DMS79 (cell line): ENCODE measurements at places on chromosomes 1 and 21.
A peak's percentile ranks its signal among the peaks of the same experiment; 100 is the strongest.

DNA sequence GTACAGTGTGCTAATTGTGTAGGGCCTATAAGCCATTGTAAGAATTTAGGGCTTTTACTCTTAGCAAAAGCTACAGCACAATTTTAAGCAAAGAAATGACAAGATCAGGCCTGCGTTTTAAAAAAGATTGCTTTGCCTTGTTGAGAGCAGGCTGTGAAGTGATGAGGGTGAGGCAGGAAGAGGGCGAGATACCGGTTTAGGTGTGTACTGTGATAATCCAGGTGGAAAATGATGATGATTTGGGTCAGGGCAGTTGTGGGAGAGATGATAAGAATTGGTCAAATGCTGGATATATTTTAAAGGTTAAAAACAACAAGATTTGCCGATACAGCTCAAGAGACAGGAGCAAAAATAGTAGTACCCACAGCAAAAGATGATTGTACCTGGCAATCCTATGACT is 72.0 kb downstream of the SWT1 start:
- no peak for DNase-seq

GRCh38 chr1:24317956-24318614 is 1.1 kb upstream of the GRHL3 start:
- no peak for DNase-seq

- DNase-seq, result peak; percentile 33
These were observed 285.8 kb upstream of the NEGR1 start for GRCh38 chr1:72568113-72568512.

DNA sequence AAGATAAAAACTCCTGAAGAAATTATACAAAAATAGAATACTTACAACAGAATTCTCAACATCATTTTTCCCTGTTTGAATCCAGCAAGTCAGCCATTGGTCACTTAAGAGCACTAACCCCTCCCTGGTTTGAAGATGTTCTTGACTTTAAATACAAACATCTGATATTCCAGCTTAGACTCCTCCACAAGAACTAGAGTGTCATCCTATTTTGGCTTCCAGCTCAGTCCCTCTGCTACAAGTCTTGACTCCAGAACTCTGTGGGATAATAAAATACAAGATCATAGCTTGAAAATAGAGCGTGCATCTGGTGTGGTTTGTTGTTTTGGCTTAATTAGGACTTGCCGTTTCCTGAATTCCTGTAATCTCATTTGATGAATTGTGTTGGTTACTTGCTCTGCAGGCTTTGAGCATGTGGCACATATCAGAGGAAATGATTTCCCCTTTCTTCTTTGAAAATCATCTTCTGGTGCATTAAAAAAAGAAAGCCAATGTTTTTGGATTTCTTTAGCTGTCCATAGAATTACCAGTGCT is 63.7 kb upstream of the DPT start:
- no peak for DNase-seq

DNA sequence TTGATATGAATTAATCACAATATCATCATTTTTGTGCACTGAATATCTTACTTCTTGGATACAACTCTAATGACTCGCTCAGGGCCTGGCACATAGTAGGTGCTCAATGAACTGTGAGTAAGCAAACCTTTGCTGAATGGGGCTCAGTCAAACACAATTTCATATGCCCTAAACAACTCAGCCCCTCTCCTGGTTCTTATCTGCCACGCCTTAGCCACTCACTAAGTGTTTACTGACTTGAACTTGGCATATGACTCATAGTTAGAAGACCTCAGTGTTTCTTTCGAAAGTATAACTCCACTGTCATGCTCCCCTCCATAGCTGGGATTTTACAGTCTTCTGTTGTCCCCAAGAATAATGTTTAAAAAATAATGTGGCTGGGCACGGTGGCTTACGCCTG is 4.8 kb upstream of the IFNLR1 start:
- no peak for DNase-seq

DNA sequence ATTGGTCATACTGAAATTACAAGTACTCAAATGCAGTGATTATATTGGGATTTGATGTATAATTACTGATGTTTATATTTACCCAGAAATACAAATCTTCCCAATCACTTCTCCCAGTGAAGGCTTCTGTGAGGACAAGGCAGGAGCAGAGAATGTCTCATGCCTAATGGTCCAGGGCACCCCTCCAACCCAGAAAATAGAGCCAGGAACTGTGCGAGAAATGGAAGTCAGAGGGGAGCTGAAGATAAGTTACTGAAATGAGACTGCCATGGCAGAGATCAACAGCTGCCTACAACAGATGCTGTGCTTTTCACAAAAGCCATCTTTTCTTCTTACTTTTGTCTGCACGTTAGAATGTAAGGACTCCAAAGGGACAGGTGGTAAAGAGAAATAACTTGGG is 171.2 kb downstream of the TTLL7 start:
- DNase-seq, result no peak

GRCh38 chr1:101200513-101200912 is 36.3 kb upstream of the S1PR1 start:
- DNase-seq, result no peak

DNA sequence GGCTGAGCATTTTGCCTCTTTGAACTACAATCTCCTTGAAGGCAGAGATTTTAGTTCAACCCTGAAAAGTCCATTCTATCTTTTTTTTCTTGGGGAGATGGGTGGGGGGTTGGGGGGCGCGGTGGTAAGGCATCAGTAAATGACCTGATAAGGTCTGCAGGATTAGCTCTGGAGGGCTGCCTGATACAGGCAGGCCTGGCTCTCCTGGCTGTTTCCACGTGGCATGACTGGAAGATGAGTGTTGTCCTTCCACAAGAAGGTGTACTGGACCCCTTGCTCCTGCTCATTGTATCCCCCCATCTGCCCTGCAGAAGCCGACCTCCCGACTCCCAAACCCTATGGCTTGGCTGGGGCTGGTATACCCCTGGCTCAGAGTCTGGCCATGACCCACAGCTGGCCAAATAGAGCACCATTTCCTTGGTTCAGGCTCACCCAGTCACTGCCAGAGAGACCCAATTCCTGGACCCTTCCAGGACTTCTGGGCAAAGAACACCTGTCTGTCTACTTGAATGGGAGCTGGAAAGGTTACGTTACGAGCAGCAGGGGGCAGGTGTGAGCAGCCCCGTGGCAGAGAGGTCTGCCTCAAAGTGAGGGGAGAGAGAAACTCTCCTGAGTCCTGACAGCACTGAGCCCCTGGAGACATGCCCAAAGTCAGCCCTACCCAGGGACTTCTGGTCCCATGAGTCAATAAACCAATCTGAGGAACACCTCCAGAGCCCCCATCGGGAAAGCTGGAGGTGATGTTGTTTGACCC is 17.0 kb downstream of the DHRS3 start:
- DNase-seq, result no peak

DNA sequence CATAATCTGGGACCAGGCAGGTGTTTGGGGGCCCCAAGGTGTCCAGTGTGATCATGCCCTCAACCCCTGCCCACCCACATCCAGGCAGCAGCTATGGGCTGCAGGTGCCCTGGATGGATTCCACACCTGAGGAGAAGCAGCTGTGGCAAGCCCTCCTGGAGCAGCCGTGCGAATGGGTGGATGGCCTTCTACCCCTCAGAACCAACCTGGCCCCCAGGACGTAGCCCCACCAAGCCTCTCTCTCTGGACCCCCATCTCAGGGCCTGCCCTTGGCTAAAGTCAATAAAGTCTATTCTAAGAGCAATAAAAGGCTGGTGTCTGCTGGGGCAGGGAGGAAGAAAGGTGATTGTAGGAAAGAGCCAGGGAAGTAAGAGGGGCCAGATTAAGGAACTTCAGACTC is 11.8 kb downstream of the SYTL1 start:
- DNase-seq, result no peak

DNA sequence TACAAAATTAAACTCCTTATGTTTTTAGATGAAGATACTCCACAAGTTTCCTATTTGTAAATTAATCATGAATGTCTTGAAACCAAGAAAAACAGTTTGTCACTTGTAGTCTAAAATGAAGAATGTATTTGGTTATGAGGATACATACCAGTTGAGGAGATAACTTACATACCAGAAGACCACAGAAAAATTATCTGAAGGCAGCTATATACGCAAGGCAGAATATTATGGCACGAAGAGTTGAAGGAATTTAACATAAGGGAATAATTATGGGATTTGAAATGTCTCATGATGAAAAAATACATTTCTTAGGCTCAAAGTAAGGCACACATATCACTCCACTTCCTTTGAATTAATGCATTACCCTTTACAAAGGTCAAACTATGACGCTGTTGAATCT is 73.3 kb downstream of the IFI44 start:
- no peak for DNase-seq

DNA sequence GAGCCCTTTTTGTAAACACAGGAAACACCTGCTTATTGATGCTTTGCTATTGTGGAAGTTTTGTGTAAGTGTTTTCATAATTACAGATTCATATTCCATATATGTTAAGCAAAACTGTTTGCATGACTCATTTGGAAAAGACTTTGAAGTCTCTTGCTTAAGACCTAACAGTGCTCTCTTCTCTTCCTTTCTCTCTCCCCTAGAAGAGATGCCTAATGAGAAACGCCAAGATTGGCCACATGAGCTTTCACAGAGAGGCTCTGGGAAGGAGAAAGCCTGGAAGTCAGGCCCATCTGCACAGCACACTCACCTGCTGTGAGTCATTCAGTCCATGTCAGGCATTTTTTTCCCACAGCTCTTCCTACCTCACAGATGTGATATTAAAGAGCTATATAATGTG is 101.6 kb upstream of the PALMD start:
- no peak for DNase-seq
